ENCODE measurements at places on chromosomes 6 and 20.

DNA sequence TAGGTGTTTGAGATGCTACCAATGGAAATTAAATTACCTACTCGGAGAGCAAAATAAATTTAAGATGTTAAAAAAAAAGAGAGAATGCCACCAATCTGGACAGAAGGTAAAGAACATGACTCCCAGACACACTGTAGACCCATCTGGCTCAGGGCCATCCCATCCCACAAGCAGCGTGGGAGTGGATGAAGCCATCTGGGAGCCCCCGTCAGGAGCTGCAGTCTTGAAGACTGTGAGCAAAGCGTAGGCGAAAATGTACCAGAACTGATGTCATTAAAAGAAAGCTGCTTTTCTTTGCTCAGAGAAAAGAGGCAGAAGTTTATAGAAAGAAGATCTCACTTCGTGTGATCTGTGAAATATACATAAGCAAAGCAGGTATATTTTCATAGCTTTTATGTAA, 815.7 kb downstream of the QKI start:
- no peak for DNase-seq

GRCh38 chr6:139370283-139370998, 4.0 kb downstream of the CITED2 start:
- DNase-seq: peak; percentile 64

- no peak for DNase-seq
These were observed 6.4 kb upstream of the SDC4 start for GRCh38 chr20:45354423-45355208.

DNA sequence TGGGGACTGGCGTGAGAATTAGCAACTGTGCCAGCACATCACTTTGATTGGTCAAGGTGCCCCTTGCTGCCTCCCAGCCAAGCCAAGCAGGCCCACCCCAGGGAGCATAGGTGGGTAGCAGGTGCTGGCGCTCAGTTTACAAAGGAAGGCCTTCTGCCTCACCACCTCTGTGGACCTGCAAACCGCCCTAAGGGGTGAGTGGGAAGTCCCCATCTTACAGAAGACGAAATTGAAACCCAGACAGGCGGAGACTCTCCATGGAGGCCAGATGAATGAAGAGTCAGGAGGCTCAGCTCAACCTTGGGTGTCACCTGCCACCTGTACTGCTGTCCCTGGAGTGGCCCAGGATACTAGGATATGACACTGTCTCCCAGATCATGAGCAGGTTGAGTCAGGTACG, 21.5 kb upstream of the MAS1L start:
- no peak for DNase-seq

GRCh38 chr20:50186151-50186885, 4.3 kb upstream of the CEBPB start:
- no peak for DNase-seq

DNA sequence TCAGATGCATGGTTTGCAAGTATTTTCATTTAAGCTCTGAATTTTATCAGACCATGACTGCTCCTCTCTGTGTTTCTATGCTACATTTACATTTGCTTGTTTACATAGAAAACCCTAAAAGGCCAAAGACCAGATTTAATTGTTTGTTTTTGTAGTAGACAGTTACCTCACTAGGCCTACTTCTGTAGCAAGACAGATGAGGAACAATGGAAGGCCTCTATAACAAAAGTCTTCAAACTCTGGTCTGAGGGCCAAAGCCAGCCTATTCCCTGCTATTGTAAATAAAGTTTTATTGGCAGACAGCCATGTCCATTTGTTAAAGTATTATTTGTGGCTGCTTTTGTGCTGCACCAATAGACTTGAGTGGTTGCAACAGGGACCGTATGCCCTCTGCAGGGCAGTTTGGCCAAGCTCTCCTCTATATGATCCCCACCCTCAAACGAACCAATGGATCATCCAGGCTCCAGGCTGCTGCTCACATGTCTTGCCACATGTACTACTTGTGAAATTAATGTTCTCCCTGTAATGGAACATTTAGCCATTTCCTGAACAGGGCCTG, 182.0 kb downstream of the DOK5 start:
- no peak for DNase-seq

GRCh38 chr6:72328775-72329174, 293.1 kb upstream of the KCNQ5 start:
- no peak for DNase-seq

- no peak for DNase-seq
These were observed 256.7 kb downstream of the ATXN1 start for GRCh38 chr6:16504609-16505008.

GRCh38 chr6:125046107-125046925, 84.1 kb downstream of the RNF217 start:
- no peak for DNase-seq

- peak; percentile 89 for DNase-seq
These were observed 10.9 kb downstream of the ZNF217 start for GRCh38 chr20:53582574-53583351.

DNA sequence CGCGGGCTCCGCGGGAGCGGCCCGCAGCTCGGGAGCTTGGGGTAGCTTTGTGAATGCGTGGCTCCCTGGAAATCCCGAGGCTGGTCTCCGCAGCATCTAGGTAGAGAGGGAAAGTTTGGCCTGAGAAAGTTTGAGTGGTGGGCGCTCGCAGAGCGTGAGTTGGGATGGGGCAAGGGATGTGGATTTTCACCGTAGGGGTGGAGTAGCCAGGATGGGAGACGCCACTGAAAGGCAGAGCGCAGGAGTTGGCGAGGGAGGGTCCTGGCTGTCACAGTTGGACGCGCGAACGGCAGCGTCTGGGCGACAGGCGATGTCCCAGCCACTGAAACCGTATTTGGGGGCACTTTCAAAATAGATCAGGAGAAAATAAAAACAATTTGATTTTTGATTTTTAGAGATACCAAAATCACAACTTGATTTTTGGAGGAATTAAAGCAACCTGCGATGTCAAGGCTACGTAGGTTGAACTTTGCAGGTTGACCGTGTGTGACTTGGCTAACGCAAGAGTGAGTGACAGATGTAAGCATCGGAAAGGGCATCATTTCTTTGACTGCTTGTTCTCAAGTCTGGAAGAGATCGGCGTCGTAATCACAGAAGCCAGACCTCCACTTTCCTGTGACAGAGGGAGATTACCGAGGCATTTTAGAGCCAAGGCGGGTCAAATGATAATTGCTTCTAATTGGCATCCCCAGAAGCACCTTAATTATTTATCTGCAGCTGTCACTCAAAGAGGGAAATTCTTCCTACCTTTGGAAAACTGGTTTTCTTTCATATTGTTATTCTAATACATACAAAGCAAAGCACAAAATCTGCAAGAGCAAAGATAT, 646 bp downstream of the HEY2 start:
- DNase-seq: no peak

GRCh38 chr6:91304521-91304920, 717.6 kb upstream of the MAP3K7 start:
- peak; percentile 6 for DNase-seq

- DNase-seq: no peak
These were observed 249.7 kb downstream of the TTLL2 start for GRCh38 chr6:167574431-167575151.

DNA sequence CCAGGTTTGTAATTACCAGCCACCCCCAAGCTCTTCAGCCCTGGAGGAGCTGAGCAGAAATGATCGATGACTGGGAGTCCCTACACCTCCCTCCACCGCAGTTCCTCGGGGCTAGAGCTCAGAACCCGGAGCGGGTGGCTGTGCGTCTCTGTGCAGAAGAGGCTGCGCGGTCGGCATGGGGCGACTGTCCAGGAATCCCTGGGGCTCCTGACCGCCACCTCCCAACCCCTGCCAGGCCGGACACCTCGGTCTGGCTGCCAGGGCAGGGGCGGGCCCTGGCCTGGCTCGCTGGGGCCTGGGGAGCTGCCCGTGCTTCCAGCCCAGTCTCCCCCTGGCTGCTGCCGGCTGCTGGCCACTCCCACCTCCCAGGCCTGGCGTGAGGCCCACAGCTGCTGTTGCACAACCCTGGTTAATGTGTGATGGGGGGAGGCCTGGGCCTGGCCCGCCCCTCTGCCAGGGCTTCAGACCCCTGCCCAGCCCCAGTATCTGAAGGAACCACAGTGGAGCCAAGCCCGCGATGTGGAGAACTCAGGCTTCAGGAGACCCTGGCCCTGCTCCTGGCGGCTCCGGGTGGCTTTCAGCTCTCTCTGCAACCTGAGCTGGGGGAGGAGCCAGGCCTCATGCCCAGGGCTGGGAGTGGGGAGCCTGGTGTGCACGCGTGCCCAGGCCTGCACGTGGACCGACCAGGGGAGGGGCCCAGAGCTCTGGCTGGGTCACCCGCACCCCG, 1.2 kb downstream of the SLC2A4RG start:
- DNase-seq: peak; percentile 72

GRCh38 chr20:45359069-45359405, 3.9 kb upstream of the SYS1 start:
- no peak for DNase-seq

- DNase-seq: no peak
These were observed 61.3 kb downstream of the EFCAB8 start for GRCh38 chr20:32920066-32920465.

DNA sequence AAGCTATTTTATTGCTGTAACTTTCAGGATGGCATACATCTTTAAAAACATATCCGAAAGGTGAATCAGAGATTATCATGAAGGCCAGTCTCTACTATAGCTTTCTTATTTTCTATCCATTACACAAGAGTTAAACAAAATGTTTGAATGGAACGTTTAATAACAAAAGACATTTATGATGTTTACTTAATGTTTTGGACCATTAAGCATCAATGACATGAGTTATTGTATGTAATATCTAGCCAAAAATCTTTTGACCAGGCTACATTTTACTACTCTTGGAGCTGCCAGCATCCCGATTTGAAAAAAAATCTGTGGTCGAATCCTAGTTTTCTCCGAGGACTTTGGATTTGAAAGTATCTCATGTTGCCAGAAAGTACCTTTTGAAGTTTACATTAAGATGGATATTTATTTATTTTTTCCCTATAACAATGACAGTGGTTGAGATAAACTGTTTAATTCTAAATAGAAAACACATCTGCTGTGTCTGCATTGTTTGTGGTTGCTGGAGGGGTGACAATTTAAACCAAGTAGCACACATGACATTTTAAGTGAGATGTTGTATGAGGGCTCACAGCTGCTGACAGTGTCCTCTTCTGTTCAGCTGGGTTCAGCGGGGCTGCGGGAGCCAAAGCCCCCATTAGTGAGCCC, 293.7 kb upstream of the TCF21 start:
- no peak for DNase-seq

- no peak for DNase-seq
These were observed 170.8 kb downstream of the KCNQ5 start for GRCh38 chr6:72792692-72793091.

- no peak for DNase-seq
These were observed 156.3 kb downstream of the FOXA2 start for GRCh38 chr20:22428051-22428450.

GRCh38 chr6:43310134-43310533, 1.5 kb upstream of the CRIP3 start:
- no peak for DNase-seq
